ENCODE measurements at places on chromosomes 1 and 21.

DNA sequence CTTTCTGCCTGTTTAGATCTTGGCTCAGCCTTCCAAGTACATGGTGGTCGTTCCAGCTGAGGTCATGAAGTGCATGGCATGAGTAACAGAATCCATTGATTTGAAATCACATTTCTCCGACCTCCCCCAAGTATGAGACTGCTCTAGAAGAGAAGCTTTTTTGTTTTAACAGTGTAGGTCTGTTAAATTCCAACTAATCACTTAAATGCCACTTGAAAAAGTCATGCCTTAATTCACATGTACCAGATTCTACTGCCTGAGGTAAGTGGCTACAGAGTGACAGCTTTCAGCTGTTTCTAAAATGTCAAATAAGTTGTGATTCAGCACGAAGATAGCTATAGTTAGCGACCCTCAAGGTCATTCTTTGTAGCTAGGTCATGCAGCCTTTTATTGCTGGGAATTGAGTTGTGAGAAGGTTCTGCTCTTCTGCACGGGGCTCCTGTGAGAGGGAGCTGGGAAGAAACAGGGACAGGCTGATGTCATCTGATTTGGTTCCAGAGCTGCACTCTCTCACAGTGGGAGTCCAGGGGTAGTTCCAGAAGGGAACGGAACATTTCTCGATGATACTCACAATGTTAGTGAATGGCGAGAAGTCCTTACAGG is 112.7 kb downstream of the VPS13D start:
- no peak for DNase-seq

DNA sequence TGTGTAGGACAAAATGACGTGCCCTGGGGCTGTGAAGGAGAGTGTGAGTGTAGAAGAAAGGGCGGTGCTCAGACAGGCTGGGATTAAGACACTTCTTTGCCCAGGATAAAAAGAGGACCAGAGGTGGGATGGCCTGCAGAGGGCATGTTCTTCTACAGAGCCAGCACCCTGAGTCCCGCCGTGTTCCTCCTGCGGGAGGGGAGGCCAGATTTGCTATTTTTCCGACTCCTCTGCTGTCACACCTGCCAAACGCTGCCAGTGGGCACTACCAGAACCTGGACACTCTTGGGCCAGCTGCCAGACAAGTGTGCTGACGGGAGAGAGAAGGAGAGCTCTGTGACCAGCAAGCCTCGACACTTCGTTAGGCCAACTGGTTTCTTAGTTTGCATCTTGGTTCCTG is 206.4 kb downstream of the PLD5 start:
- no peak for DNase-seq

GRCh38 chr1:168732736-168733135 is 3.7 kb upstream of the DPT start:
- DNase-seq, result no peak

- no peak for DNase-seq
These were observed 522 bp downstream of the TEX35 start for GRCh38 chr1:178513278-178513983.

- DNase-seq, result no peak
These were observed 139.6 kb downstream of the FOXD2 start for GRCh38 chr1:47577303-47578025.

DNA sequence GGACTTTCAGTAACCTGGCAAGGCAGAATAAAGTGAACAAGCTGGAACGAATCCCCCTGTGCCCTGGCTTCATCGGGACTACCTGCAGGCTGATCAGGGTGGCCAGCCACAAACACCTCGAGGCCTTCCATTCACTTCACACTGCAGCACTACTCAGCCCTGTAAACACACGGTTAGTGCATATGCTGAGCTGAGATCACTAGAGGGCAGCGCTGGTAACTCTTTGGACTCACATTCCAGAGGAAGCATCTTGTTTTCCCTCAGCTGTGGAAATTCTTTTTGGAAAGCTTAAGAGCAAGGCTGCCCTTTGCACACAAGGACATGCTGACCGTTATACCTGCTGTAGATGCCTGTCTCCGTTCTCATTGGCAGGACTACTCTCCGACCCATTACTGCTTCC is 32.1 kb downstream of the PCSK9 start:
- DNase-seq, result no peak

DNA sequence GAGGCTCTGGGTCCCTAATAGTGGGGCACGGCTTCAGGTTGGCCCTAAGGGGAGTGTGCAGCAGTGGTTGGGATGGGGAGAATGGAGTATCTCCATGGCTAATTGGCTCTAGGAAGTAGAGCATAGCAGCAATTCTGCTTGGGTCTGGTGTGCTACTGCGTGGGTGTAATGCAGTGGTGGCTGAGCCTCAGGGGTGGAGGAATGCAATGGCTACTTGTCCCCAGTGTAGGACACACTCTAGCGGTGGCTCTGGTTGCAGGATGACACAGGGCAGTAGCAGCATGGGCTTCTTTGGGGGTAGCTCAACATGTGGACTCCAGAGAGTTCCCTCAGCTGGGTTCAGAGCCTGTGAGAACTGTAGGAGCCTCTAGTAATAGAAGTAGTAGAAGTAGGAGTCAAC is 91.2 kb upstream of the FAM78B start:
- no peak for DNase-seq

DNA sequence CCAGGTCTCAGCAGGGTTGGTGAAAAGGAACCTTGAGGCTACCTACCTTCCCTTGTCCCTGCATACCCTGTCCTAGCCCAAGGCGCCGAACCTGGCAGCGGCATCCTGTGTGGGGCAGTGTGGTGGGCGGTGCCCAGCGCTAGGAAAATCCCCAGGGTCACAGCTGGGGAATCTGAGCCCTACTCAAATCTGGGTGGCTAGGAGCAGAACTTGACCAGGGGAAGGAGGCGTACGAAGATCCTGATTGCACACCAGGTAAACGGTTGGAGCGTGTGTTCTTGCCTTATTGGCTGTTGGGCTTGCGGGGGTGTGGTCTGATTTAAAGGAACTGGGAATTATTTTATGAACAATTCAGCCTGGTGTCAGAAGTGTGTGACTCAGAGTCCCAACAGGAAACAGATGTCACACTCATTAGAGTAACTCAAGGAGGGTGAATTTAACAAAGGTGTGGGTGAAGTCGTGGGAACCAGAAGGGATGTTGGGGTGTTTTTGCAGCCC is 118.6 kb downstream of the LRIG2 start:
- DNase-seq, result no peak

GRCh38 chr1:174189428-174190062 is 30.2 kb downstream of the RABGAP1L start:
- DNase-seq, result no peak

DNA sequence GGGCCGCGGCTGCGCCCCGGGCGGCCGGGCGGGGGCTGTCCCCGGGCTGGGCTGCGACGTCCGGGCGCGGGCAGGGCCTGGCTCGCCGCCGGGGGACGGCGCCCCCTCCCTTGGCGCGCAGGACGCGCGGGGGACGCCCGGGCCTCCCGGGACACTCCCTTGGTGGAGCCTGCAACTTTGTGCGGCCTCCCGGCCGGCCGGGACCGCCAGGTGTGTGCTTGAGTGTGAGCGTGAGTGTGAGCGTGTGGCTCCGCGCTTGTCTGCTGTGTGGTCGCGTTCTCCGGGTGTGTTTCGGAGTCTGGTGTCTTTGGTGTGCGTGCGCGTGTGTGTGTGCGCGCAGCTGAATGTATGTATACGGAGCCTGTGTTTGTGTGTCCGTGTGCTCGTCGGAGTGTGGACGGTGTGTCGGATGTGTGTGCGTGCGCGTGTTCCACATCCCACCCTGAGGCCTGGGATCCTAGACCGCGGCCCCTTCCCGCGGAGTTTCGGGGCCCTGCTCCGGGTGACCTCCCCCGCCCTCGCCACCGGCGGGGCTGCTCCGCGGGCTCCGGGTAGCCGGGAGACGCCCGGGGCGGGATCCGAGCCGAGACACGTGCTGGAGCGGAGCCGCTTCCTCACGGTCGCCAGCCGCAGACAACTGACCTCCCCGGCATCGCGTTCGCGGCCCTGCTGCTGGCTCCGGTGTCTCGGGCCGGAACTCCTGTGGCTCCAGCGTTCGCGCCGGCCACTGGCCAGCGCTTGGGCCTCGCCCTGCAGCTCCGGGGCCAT is 1.7 kb downstream of the PTPRU start:
- no peak for DNase-seq

- DNase-seq, result no peak
These were observed 70.1 kb upstream of the PTBP2 start for GRCh38 chr1:96651517-96651916.

DNA sequence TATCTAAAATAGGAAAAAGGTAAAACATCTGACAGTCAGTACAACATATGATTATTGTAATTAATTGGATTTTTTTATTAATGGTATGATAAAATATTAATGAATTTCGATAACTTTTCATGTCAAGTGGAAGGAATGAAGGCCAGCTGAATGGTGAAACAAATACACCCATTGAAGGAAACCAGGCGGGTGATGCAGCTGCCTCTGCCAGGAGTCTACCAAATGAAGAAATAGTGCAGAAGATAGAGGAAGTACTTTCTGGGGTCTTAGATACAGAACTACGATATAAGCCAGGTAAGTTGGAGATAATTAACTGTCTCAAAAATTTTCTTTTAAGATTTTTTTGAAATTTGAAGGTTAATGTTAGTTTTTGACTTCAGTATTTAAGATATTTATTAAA is 3.2 kb downstream of the SON start:
- DNase-seq, result no peak

- DNase-seq, result no peak
These were observed 5.5 kb downstream of the GBP6 start for GRCh38 chr1:89369331-89369730.

- no peak for DNase-seq
These were observed 1.2 kb downstream of the SCMH1 start for GRCh38 chr1:41240781-41241353.
